Stimulated activated CD8-positive, alpha-beta memory T cell treated with anti-CD3 and anti-CD28 coated beads, Interleukin-4, amount 100 ng/mL, for 48 hours (primary cell): ENCODE measurements at places on chromosomes 2 and 18.

DNA sequence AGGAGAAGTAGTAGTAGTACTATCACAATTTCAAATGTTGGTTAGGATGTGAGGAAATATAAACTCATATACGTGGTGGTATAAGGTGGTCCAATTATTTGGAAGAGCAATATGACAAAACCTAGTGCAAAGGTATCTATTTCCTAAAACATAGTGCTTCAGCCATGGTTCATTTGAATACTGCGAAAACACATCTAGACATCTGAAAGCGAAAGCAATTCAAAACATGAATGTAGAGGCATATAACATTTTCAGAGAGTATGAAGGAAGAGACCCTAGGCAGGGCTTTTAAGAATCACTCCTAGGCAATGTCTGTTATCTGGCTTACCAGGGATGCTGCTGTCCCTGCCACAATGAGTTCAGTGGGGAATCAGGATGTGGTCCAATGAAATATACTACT lies 1085.8 kb downstream of the TDRD15 start:
- no peak for DNase-seq

DNA sequence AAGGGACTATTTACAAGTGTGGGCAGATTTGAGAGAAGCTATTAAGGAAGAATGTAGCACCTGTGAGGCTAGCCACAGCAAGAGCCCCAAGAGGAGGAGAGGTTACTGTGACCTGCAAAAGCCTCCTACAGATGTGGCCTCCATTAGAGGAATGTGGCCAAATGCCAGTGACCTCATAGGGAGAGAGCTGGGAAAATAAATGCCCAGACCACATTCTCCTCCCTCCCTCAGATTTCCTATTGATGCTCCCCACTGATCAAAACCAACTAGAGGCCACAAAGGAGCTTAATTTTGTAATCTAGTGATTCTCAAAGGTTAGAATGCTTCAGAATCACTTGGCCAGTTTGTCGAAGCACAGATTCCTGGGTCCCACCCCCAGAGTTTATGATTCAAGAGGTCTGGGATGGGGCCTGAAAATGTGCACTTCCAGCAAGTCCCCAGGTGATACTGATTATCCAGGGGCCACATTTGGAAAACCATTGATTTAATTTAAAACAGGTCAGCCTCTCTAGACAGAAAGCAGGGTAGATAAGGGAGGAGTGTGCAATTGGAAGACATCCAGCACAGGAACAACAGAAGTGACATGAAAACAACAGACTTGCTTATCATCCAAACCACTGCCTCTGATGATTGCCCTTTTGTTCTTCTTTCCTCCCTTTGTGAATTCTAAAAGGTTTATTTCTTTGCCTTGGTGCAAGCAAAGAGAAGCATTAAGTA lies 61.2 kb upstream of the RBBP8 start:
- DNase-seq, result no peak

DNA sequence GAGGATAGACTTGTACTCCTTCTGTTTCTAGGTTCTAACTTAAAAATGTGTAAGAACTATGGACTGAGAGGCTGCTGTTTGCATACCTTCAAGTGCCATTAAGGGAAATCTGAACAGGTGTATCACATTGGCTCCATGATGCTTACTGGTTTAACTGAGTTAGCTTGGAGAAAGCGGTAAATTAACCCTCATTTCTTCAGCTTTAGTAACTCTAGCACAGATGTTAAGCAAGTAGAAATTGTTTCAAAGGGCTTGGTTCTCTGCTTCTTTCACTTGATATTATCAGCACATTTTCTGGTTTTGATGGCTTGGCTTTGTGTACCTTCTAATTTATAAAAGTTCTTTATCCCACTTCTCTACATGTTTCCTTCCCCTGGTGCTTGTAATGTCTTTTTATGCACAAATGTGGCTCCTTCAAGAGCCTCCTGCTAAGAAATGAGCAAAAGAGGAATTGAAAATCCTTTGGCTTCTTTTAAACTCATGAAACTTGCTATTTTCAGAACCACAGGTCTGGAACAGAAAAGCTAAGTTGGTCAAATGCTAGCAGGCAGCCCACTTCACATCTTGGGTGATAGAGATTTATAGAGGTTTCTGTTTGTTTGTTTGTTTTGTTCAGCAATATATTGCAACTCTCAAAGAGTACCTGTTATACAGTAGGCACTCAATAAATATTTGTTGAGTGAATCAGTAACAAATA lies 249.9 kb upstream of the THUMPD2 start:
- DNase-seq, result no peak

DNA sequence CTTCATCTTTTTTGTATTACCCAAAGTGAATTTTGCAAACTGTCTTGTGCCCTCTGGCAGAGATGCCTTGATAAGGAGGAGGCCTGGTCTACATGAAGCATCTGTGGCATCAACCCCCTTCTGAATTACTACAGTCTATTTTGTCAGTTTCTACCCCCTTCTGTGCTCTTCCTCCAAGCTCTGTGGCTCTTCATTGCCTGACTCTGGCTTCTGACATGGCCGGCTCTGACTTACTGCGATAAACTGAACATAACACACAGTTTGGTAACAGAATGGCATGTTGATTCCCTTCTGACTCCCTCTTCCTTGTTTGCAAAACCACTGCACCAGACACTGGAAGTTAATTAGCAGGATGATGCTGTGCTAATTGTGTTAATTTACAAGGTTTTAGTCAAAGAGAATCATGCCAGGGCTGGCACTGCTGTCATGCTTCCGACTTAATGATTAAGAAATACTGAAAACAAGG lies 122.5 kb downstream of the FIGN start:
- no peak for DNase-seq

DNA sequence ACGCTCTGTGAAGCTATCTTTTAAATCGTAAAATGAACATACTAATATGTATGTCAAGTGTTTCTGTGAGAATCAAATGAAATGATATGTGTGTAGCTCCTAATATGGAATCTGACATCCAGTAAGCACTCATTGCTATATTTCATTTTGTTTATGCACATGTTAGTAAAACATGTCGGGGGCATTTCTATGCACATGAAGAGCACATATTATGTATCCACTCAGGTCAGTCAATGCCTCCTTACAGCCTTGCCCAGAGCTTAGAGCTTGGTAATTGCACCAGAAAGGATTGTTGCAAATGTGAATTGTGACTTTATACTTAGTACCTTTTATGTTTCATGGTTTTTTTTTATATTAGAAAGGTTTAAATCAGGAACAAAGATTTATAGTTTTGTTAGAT lies 463.7 kb upstream of the HNMT start:
- no peak for DNase-seq
